Activated CD4-positive, alpha-beta memory T cell treated with anti-CD3 and anti-CD28 coated beads for 36 hours (primary cell): ENCODE measurements at places on chromosomes 3 and 15. TPM values are rescaled to one million over a fixed set of nuclear protein-coding genes. Genes with fewer than 3 reads are reported as not detected.

DNA sequence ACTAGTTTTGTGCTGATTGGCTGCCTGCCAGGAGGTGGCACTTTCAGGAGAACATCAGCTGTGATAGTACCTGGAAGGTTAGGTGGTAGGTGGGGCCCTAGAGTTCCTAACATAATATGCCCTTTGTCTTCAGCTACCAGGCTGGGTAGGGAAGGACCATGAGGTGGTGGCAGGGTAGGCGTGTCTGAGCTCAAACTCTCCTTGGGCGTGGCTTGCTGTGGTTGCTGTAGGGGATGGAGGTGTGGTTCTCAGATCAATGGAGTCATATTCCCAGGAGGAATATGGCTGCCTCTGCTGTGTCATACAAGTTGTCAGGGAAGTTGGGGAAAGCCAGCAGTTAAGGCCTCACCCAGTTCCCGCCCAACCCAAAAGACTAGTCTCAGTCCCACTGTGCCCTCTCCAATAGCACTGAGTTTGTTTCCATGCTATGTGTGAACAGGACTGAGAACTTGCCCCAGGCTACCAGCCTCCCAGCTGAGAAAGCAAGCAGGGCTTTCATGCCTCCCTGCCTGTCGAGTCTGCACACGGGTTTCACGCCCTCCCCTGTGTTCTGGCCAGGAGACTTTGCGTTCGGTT, 107.7 kb downstream of the CHCHD4 start:
- H3K27ac ChIP-seq = no peak overlapping the region
- DNase-seq = no peak
- peaks cover 17% of the 10 kb centered on the region for H3K27me3 ChIP-seq

- no peaks in the 10 kb centered on the region for H3K27me3 ChIP-seq
- no peak for DNase-seq
- no peak overlapping the region for H3K27ac ChIP-seq
Observed at GRCh38 chr3:17059989-17060550, 175.3 kb downstream of the PLCL2 start.

GRCh38 chr15:58932710-58933280, 684 bp downstream of the SLTM start:
- peak overlapping the region; percentile 96 for H3K4me3 ChIP-seq
- no peaks in the 10 kb centered on the region for H3K27me3 ChIP-seq
- DNase-seq = no peak
- H3K27ac ChIP-seq = peak overlapping the region; percentile 98
- peaks cover 22% of the 10 kb centered on the region for H3K36me3 ChIP-seq
- H3K4me1 ChIP-seq = peaks cover 21% of the 10 kb centered on the region

DNA sequence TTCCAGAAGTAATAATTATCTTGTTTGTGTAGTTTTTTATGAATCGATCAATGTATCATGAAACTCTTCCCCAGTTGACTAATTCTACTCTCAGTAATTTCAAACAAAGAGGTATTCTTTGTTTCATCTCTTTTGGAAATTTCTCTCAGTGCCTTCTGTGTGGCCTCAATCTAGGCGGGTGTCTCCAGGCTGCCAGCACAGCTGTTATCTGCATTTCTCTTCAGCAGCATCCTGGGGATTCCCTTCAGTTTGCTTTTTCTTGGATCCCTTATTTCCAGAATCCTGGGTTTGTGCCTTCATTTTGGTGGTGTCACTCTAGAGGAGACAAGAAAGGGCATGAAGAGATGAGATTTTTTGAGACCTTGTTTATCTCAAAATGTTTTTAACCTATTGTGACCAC, 22.7 kb downstream of the NIPA2 start:
- no peaks in the 10 kb centered on the region for H3K27me3 ChIP-seq
- H3K4me3 ChIP-seq = no peak overlapping the region

DNA sequence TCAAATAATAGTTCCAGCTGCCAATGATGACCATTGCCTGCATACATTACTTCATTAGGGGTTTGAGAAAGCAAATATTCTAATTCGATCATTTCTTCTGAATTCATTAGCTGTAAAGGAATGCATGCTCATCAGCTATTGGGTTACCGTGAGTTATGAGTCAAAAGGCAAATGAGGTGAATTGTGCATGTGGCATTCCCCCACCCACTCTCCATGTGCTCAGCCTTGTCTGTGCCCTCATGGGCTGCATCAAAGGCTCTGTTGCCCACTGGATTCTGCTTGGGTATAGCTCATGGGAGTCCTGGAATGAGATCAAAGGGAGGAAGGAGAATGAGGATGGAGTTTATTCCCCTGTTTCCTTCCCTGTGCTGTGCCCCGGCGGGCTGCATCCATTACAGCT, 99.3 kb upstream of the CHRNA7 start:
- H3K27me3 ChIP-seq = peaks cover 17% of the 10 kb centered on the region
- DNase-seq = peak; percentile 53
- no peak overlapping the region for H3K27ac ChIP-seq
- H3K4me3 ChIP-seq = no peak overlapping the region
- no peaks in the 10 kb centered on the region for H3K36me3 ChIP-seq

GRCh38 chr3:57848177-57848738, 92.1 kb downstream of the SLMAP start:
- H3K27me3 ChIP-seq = no peaks in the 10 kb centered on the region
- H3K4me1 ChIP-seq = no peaks in the 10 kb centered on the region
- H3K4me3 ChIP-seq = no peak overlapping the region
- no peak overlapping the region for H3K27ac ChIP-seq
- peaks cover 6% of the 10 kb centered on the region for H3K36me3 ChIP-seq

DNA sequence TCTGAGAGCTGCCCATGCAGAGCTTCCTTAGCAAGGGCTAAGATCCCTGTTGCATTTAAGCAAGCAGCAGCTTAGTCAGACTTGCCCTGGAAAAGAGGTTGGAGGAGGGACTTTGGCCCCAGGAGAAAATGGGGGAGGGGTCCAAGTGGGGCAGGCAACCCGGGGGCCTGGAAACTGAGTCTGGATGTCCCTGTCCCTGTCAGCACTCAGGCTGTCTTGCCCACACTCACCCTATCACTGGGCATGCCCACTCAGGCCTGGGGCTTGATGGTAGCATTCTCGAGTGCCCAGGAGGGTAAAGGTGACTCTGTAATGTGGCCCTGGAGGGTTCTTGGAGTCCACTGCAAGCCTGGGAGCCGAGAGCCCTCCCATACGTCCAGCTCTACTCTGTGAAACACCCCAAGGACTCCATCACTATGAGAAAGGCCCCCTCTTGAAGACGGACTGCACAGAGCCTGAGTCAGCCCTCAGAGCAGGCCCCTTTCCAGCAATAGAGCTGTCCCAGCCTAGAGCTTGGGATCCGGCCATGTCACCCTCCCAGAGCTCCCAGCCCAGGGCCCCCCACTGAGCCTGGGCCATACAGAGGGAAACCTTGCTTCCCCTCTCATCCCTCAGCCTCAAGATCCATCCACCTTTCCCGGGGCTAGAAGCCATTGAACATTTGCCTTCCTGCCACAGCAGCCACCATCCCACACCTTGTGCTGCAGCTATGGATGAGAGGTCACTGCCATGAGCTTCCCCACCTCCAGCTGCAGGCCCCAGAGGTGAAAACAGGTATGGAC, 13.4 kb downstream of the MYL3 start:
- no peaks in the 10 kb centered on the region for H3K27me3 ChIP-seq
- no peak for DNase-seq
- H3K36me3 ChIP-seq = no peaks in the 10 kb centered on the region
- H3K27ac ChIP-seq = no peak overlapping the region
- H3K4me1 ChIP-seq = peaks cover 5% of the 10 kb centered on the region
- H3K4me3 ChIP-seq = no peak overlapping the region

DNA sequence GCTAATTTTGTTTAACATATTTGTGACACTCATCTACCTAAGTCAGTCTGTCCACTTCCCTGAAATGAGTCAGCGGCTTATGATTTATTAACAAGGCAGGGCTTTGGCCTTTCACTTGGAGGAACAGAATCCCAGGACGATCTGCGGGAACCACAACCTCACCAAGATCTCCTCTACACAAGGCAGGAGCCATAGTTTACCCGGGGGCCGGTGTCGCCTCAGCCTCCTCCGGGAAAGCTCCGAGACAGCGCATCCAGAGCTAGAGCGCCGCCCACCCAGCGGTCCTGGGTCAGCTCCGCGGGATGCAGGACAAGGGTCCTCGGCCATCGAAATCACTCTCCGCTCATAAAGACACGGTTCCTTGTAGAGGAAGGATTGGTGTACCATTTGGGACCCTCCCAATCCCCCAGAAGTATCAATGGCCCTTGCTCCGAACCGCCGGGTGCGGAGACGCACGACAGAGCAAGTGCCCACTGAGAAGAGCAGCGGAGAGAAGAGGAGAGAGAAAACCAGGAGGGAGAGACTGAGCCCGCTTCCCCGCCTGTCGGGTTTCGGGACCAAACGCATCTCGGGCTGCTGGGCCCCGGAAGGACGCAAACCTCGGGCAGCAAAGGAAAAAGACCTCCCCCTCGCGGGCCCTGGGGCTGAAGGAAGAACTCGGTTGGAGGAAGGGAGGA, 13.1 kb upstream of the ALCAM start:
- H3K27ac ChIP-seq = no peak overlapping the region
- peak overlapping the region; percentile 20 for H3K4me3 ChIP-seq
- H3K36me3 ChIP-seq = no peaks in the 10 kb centered on the region
- peaks cover 36% of the 10 kb centered on the region for H3K27me3 ChIP-seq
- H3K4me1 ChIP-seq = peaks cover 11% of the 10 kb centered on the region
- DNase-seq = no peak

- no peak overlapping the region for H3K4me3 ChIP-seq
- no peaks in the 10 kb centered on the region for H3K4me1 ChIP-seq
- H3K36me3 ChIP-seq = peaks cover 8% of the 10 kb centered on the region
Observed at GRCh38 chr3:172074586-172074985, 35.2 kb downstream of the FNDC3B start.

The CSTA gene
- total RNA-seq = not detected

GRCh38 chr3:141269961-141270360, 38.3 kb downstream of the PXYLP1 start:
- no peaks in the 10 kb centered on the region for H3K27me3 ChIP-seq
- peaks cover 46% of the 10 kb centered on the region for H3K4me1 ChIP-seq
- H3K27ac ChIP-seq = no peak overlapping the region
- no peak overlapping the region for H3K4me3 ChIP-seq
- no peak for DNase-seq
- H3K36me3 ChIP-seq = peaks cover 3% of the 10 kb centered on the region

DNA sequence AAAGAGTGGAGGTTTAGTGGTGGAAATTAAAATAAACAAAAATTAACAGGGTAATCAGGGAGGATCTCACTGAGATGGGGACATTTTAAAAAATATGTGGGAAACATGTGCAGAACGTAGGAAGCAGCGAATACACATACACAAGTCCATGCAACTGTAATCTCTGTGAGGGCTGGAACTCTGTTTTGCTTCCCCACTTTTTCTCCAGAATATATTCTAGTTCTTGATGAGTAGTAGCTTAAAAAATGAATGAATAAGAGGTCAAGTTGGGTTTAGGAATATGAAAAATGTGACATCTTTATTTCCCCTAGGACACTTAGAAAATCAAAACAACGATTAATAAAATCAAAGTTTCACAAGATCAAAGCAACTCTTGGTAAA, 312.2 kb upstream of the ZNF717 start:
- no peak overlapping the region for H3K4me3 ChIP-seq
- no peaks in the 10 kb centered on the region for H3K27me3 ChIP-seq
- no peak overlapping the region for H3K27ac ChIP-seq
- no peaks in the 10 kb centered on the region for H3K36me3 ChIP-seq
- H3K4me1 ChIP-seq = no peaks in the 10 kb centered on the region

- H3K36me3 ChIP-seq = peaks cover 5% of the 10 kb centered on the region
- H3K4me1 ChIP-seq = no peaks in the 10 kb centered on the region
- no peaks in the 10 kb centered on the region for H3K27me3 ChIP-seq
- no peak for DNase-seq
Observed at GRCh38 chr3:177307391-177307790, 110.1 kb upstream of the TBL1XR1 start.

The GABRR3 gene
- total RNA-seq = not detected

- H3K4me3 ChIP-seq = no peak overlapping the region
- DNase-seq = no peak
- H3K27me3 ChIP-seq = no peaks in the 10 kb centered on the region
- peaks cover 51% of the 10 kb centered on the region for H3K36me3 ChIP-seq
Observed at GRCh38 chr15:92989470-92989869, 89.3 kb downstream of the CHD2 start.

DNA sequence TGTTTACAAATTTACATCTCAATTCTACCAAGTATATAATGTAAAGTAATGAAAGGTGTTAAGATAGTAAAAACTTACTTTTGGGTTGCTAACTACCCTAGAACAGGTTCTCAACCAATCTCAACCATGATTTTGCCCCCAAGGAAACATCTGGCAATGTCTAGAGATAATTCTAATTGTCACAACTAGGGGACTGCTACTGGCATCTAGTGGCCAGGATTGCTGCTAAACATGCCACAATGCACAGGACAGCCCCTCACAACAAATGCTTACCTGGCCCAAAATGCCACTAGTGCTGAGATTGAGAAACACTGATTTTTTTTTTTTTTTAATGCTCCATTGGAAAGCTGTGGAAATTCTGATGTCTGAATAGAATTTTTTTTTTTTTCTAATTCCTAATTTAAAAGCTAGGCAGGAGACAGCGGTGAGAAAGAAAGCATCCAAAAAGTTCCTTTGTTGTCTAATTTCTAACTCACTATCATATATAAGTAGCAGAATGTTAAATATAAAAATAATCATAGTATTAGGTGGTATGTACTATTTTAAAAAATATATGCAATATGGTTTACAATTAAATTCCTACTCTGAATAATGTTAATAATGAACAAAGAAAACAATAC, 81.5 kb downstream of the TJP1 start:
- H3K27me3 ChIP-seq = peaks cover 2% of the 10 kb centered on the region
- no peaks in the 10 kb centered on the region for H3K36me3 ChIP-seq
- H3K4me1 ChIP-seq = no peaks in the 10 kb centered on the region
- H3K4me3 ChIP-seq = no peak overlapping the region
- no peak for DNase-seq

DNA sequence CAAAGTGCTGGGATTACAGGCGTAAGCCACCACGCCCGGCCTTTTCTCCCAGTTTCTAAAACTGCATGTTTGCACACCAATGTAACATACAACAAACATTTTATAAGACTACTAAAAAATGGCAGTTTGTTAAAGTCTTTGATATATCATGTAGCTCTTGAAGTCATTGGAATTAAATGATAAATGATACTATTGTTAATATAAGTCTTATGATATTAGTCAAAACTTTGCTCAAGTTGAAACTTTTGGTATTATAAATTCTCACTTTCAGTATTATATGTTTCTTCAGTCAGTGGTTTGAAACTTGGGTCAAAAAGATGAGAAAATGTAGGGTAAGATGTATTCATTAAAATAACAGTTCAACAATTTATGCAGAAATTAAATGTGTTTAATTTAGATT, 117.6 kb upstream of the TBL1XR1 start:
- H3K4me1 ChIP-seq = peaks cover 23% of the 10 kb centered on the region
- peak; percentile 13 for DNase-seq
- H3K27ac ChIP-seq = peak overlapping the region; percentile 18
- peaks cover 10% of the 10 kb centered on the region for H3K36me3 ChIP-seq

DNA sequence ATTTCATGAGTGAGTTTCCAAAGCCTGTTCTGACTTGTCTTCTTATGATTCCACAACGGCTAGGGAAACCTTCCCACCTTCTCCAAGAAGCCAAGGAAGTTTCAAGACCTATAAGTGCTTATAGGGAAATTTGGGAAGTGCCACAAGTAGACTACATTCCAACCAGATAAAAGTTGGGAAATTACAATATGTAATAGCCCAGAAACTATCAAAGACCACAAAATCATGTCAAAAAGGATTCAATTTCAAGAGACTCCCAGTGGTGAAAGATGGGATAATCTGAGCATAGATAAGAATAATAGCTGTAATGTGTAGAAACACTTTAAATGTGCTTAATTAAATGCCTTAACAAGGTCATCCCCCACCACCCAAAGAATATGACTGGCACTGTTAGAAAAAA, 169.2 kb upstream of the SLC2A2 start:
- H3K4me3 ChIP-seq = no peak overlapping the region
- H3K27ac ChIP-seq = no peak overlapping the region

The OXTR gene
- total RNA-seq = 1.1 TPM

The CCDC39 gene
- not detected for total RNA-seq

The LRRIQ4 gene
- not detected for total RNA-seq

- no peak for DNase-seq
- peaks cover 9% of the 10 kb centered on the region for H3K27me3 ChIP-seq
- H3K4me3 ChIP-seq = no peak overlapping the region
- H3K36me3 ChIP-seq = no peaks in the 10 kb centered on the region
Observed at GRCh38 chr3:172466553-172467130, 18.4 kb upstream of the GHSR start.
